ENCODE measurements at places on chromosomes 13 and 19.

GRCh38 chr19:38846097-38846496, 3.7 kb downstream of the HNRNPL start:
- no peak for DNase-seq

DNA sequence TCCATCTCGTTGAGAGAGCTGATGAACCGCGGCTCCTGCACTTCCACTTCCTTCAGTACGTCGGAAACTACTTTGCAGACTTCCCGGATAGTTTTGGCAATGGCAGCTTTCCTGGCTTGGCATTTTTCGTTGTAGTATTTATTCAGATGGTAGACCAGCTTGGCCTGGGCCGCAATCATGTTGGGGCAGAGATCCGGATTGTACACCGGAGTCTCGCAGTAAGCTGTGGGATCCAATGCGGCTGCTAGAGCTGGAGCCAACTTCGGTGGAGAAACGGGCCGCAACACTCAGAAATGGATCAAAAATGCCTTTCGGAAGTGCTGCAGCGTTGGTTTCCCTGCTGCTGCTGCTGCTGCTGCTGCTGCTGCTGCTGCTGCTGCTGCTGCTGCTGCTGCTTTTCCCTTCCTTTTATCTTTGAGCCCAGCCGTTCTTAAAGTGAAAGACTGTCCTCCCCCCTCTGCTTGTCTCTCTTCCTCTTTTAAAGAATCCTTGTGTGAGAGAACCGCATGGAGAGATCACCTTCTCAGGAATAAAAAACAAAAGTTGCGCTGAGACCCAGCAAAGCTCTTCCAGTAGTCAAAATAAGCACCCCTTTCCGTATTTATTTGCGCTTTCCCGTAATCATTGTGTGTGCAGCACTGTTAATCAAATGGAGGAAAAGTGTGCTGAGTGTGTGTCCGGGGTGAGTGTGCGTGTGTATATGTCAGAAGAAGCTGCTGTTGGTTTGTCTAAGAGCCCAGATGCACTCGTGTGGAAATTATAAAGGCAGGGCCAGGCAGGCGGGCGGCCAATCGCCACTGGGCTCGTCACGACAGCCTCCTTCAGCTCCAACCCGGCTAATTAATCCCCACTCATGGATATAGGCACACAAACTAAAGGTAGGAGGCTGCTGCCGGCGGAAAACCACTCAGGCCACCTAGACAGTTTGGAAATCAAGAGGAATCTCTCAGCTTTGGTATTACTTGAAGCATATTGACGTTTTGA, at the start of gene MAB21L1:
Gene MAB21L1, minus strand, starts transcription at position 730 of the 984 bp plus-strand sequence. Its CDS starts 551 bp downstream, at position 179.
- no peak for DNase-seq

DNA sequence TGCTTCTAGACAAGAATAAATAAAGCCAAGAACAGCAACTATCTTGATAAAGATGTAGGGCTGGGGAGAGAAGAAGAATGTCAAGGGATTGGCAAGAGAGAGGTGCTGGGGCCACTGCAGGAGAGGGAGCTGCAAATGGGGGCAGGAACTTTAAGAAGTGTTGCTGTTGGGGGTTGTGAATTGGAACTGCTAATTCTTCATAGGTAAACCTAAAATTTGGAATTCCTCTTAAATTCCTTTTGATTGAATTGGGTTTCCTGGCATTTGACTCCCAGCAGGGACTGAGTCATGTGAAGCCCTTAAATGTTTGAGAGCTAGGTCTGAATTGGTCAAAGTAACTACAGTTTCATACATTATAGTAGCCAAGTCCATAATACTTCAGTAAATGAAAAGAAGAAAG, 305.6 kb upstream of the TMTC4 start:
- DNase-seq, result no peak

GRCh38 chr19:38425222-38425809, 703 bp downstream of the RASGRP4 start:
- no peak for DNase-seq

DNA sequence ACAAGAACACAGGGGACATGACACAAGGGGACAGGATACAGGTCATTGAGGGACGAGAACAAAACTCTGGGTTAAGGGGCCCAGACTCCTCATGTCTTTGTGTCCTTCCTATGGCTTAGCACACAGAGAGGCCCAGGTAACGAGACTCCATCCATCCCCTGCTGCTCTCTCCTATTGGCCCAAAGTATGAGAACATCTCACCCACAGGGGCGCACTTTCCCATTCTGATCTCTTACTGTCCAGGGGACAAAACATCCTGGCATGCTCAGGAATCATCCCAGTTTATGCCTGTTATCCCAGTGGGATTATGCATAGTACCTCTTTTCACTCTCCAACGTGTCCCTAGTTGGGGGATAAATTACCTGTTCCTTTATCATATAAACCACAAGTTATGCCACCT, 19.2 kb downstream of the C13orf42 start:
- no peak for DNase-seq

DNA sequence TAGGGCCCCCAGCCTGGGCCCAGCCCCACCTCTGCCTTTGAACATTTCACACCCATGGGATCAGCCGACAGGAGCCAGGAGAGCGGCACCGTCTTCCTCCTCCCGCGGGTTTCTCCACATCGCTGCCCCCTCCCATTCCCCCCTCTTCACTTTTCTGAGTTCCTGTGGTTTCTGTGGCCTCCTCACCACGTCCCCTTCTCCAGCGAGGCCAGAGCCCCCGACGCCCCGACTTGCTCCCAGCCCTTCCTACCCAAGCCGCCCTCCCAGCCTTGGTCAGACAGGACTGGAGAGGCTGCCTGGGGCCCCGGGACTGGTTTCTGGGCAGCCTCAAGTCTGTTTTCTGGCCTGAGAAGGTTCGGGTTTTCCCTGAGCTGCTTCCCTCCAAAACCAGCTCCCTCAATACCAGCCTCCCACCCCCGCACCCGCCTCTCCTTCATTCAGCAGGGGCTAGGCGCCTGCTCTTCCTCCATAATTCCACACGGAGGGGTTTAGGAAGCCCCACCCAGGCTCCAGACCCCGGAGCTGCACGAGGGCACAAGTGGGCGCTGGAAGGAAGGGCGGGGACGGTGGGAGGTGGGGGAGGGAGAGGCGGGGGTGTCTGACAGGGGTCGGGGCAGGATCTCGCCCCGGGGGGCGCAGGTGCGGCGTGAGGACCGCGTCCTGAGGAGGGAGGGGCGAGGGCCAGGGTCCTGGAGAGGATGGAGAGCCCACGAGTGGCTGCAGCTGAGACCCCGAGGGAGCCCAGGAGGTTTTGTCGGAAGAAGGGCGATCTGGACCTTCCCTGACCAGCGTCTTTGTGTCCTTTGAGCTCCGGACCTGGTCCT, 4.0 kb upstream of the SIGLEC10 start:
- no peak for DNase-seq

GRCh38 chr13:100988921-100989320, 314.3 kb upstream of the TMTC4 start:
- no peak for DNase-seq

DNA sequence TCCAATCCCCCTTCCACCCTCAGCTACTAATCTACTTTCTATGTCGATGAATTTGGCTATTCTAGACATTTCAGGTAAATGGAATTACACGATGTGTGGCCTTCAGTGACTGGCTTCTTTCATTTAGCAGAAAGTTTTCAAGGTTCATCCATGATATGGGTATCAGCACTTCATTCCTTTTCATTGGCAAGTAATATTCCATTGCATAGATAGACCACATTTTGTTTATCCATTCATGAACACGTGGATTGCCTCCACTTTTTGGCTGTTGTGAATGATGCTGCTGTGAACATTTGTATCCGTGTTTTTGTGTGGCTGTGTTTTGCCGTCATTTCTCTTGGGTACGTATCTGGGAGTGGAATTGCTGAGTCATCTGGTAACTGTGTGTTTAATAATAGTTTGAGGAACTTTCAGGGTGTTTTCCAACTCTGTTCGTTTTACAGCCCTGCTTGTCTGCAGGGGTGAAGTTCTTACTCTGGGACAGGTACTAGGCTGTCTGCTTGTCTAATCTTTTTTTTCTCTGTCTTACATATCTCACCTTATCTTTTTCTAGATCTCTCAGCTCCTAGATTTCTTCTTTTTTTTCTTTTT, 32.5 kb downstream of the MARK4 start:
- DNase-seq, result no peak

DNA sequence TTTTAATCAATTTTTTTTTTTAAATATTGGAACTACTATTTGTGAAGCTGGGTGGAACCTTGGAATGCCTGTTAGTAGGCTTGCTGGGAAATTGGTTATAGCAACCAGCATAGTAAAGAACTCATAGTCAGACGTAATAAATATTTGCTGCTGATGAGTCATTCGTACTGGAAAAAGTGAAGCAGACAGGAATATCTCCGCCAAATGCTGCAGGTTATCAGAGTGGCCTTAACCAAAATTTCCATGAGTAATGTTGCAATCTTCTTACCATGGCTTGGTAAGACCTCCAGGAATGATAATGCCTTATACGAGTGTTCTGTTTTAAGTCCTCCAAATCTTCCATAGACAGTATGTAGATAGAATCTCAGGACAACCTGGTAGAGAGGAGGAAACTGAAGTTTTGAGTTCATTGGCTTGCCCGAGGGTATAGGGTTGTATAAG, 34.2 kb downstream of the MBNL2 start:
- no peak for DNase-seq

- DNase-seq, result no peak
Observed at GRCh38 chr13:52447354-52447753, 3.1 kb downstream of the VPS36 start.

GRCh38 chr13:45468635-45469034, 3.9 kb downstream of the COG3 start:
- no peak for DNase-seq

DNA sequence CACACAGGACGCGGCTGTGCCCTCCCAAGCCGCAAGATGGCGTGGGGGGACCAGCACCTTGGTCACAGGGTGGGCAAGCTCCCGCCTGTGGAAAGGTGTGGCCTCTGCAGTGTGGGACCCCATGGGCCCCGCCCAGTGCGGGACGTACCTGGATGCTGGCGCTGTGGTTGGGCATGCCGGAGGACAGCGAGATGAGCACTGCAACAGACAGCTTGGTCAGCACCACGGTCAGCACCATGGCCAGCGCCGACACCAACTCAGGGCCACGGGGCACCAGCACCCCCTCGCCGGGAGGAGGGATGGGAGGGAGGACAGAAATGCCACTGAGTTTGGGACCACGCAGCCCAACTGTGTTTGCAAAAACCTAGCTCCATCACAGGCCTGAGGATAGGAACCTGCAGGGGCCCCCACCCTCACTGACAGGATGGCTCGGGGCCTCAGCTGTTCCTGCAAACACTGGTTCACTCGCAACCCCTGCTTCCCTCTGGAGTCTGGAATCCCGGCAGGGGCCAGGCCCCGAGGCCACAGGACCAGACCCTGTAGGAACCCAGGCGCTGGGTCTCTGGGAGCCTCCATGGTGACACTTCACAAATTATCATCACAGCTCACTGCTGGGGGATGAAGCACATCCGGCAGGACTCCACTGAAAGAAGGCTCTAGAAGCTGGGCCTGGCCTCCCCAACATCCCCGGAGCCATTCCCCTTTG, 27.1 kb downstream of the IZUMO4 start:
- no peak for DNase-seq

DNA sequence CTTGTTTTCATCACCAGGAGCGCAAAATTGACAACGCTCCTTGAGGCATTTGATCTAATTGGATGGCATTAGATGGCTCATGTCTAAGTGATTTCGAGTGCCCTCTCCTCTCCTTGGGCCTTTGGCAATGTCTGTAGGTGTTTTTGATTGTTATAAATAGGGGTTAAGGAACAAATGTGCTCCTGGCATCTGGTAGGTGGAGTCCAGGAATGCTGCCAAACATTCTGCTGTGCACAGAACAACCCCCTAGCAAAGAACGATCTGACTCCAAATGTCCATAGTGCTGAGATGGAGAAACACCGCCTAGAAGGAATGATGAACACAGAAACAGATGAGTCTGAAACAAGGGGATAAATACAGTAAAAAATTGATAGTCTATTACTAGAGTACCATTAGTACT, 68.0 kb upstream of the C1QTNF9B start:
- no peak for DNase-seq

DNA sequence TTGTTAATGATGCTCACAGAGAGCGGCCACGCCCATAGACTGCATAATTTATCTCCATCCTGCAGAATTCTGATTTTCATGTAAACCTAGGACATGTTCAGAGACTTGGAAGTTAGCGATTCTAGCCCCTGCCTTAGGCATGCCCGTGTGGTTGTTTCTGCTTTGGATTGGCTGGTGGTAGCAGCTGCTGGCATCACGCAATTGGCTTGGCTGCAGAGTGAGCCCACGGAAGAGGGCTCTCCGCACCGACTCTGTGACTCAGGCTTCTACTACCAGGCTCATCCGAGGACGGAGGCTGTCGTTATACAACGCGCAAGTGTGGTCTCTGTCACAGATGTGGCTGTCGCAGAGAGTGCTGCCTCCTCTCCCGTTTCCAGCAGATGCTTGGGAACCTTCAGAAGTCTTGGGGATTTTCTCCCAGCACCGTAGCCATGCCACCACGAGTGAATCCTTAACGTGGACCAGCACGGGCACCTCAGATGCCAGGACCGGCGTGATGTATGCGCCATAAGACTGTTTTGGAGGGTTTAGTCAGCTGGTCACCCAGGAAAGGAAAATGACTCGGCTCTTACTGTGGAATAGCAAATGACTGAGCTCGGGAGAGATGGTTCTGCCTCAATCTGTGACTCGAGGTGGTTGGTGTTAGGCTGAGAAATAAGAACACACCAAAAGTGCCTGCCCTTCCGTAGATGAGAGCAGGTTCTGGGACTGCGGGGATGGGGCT, 61.0 kb upstream of the F7 start:
- no peak for DNase-seq

DNA sequence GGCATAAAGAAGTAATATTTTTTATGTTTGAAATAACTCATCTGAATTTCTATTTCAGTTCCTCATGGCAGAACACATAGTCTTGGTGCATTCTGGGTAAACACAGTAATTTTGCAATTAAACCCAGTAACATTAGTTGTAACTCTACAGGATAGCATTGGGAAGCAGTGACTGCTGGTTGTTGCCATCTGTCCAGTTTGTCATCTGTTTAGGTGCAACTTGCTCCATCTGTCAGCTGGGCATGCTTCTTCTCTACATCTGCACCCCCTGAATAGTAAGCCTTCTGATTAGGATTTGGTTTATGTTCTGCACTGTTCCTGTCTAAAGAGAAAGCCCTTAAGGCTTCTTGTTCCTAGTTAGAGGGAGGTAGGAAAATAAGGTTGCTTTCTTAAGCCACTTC, 63.5 kb upstream of the CSNK1A1L start:
- no peak for DNase-seq

- DNase-seq, result no peak
Observed at GRCh38 chr19:54084410-54084809, 3.2 kb upstream of the TARM1 start.
